ENCODE measurements at places on chromosomes 13 and 19.
A peak's percentile ranks its signal among the peaks of the same experiment; 100 is the strongest.

DNA sequence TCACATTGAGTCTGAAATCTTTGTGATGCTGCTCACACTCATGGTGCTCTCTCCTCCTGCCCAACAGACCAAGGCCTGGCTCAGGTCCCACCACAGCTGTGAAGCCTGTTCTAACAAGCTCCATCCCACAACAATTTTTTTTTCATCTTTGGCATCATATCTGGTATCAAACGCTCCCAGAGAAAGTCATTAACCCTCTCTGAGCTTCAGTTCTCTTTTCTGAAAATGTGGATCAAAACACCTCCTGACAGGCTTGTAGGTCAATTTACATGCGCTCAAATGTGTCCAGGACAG is 224.4 kb downstream of the LACC1 start:
- DNase-seq = no peak

DNA sequence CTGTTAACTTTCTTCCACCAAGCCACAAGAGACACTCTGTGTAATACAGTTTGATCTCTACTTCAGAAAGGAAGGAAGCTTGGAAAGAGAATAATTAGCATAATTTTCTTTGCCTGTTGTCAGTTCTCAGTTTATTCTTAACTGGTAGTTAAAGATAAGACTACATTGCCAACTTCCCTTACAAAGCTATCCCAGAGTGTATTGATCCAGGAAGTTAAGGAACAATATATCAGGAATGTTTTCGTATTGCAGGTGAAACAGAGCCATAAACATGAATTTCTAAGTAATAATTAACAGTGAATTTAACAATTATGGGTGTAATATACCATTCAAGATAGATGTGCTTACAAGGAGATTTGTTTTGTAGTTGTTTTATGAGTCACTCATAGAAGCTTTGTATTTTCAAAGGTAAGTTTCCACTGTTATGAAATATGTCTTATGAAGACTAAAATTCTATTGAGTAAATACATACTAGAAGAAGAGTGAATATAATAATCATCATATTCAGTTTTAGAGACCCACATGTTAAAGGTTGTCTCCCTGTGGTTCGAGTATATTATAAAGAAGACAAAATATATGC is 88.4 kb upstream of the KLF5 start:
- DNase-seq = no peak

DNA sequence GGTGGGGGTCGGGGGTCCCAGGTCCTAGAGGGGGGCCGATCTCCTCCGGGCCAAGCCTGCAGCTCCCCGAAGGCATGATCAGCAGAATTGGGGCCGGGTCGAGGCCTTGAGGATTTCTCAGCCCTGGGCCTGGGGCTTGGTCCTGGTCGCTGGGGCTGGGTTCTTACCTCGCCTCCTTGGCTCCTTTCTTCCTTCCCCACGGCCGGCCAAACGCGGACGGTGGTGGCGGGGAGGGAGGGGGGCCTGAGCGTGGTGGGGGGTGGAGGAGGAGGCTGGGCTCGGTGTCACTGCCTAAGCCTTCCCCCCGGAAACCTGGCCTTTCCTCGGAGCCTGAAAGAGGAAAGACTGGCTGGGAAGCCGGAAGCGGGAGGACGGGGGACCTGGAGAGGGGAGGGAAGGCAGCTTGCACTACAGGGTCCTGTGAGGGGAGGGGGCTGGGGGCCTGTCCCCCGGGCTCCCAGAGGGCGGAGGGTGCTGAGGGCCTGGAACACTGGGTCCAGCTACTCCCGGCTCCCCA is at the start of gene ZNF579:
Gene ZNF579 (minus strand): TSS at position 221 of the 517 bp plus-strand sequence. CDS start 1,209 bp downstream, outside the sequence.
- DNase-seq = peak; percentile 67

DNA sequence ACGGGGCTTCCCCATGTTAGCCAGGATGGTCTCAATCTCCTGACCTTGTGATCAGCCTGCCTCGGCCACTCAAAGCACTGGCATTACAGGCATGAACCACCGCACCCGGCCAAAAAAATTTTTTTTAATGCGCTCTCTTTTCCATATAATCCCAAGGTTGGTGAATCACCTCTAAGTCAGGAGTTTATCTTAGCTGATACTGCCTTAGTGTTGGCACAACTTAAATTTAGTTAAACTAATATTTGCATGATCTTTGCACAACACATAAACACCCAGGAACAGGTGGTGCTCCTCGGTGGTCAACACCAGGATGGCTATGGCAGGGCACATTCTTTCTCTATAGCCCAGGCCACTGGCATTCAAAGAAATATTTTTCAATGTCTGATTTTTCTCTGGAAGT is 24.1 kb upstream of the PSG7 start:
- no peak for DNase-seq

DNA sequence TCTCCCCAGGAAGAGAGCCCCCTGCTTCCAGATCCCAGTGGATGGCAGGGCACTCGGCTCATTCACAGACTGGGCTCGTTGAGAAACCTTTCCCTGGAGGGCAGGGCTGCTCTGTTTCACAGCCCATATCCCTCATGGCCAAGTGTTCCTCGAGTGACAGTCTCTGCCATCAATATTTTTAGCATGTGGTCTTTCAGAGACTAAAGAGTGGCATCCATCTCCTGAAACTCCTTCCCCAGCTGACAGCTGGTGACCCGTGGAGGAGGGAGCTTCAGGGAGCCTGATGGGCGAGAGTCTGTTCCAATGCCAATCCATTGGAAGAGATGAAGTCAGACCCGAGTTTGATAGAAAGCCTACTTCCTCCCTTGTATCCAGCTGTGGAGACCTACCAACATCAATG is 30.7 kb upstream of the ALOX5AP start:
- no peak for DNase-seq

DNA sequence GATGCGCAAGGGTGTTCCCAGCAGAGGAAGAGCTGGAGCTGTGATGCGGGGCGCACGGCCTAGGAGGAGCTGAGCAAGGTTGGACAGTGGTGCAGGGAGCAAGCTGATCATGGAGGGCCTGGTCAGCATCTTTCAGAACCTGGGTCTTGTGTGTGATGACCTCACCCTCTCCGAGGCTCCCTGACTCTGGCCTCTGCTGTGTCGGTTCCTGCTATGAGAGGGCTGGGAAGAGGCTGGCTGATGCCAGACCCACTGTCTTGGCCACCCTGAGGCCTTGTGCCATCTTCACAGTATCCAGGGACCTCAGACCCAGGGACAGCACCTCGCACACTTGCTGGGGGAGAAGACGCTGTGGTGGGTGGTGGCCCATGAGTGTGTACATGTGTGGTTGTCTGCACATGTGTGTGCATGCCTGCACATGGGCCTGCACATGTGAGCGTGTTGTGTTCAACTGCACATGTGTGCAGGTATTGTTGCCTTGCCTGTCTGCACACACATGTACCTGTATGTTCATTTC is 16.5 kb upstream of the C13orf46 start:
- DNase-seq = no peak

GRCh38 chr13:42574435-42575311 is 721 bp downstream of the TNFSF11 start:
- no peak for DNase-seq

- no peak for DNase-seq
These were observed 225.1 kb downstream of the TM9SF2 start for GRCh38 chr13:99726282-99726894.

GRCh38 chr19:17306285-17306714 is 628 bp downstream of the MRPL34 start:
- DNase-seq = no peak

DNA sequence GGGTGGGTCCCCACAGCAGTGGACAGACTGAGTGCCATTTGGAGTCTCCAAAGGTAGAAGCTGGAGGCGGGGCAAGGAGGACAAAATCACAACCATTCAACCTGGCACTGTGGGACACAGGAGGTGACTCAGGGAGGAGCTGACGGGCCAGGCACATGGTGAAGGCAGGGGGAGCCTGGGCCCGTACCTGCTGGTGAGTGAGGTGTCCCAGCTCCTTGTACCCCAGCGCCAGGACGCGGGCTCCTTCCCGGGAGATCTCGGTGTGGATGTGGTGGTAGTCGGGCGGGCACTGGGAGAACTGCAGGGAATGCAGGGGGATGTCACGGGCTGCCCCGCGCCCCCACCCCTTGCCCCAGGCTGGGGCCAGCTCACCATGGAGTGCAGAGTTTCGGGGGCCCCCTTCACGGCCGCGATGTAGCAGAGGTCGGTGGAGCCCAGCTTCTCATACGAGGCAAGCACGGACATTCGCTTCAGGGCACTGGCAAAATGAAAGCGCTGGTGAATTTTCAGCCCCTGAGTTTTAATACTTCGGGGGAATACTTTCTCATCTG is 9.8 kb downstream of the ATP13A1 start:
- DNase-seq = no peak

GRCh38 chr19:47699360-47699917 is 13.8 kb upstream of the EHD2 start:
- DNase-seq = no peak

GRCh38 chr13:20151612-20152011 is 9.2 kb downstream of the GJA3 start:
- no peak for DNase-seq

DNA sequence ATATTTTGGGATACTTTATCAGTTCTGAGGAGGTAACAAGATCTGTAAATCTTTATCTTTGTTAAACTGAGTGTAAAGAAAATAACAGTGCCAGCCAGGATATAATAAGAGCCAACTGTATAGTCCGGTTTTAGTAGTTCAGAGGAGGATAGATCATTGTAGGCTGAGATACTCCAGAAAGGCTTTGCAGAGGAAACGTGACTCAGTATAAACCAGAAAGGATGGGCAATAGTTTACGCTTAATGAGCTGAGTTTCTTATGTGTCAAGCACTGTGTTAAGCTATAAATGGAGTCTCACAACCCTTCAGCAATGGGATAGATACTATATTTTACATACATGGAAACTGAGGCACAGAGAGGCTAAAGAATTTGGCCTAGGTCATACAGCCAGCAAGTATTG is 3.8 kb downstream of the RFXAP start:
- DNase-seq = no peak

- DNase-seq = no peak
These were observed 107.8 kb upstream of the TNFSF11 start for GRCh38 chr13:42466123-42466522.

DNA sequence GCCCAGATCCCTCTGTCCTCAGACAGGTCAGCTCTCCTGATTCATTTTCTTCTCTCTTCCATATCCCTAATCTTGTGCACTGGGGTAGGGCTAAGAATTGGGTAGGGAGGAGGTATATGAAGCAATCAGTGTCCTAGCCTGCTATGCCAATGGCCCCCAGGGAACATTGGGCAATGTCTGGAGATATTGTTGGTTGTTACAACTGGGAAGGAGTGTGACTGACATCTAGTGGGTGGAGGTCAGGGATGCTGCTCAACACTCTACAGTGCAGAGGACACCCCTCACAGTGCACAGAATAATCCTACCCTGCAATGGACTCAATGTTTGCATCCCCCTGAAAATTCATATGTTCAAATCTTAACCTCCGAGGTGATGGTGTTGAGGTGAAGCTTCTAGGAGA is 57.5 kb downstream of the CPAMD8 start:
- no peak for DNase-seq
